Left kidney (tissue), 8 donors: ENCODE measurements at places on chromosomes 4 and X. TPM values are rescaled to one million over a fixed set of nuclear protein-coding genes. Genes with fewer than 3 reads are reported as not detected.

DNA sequence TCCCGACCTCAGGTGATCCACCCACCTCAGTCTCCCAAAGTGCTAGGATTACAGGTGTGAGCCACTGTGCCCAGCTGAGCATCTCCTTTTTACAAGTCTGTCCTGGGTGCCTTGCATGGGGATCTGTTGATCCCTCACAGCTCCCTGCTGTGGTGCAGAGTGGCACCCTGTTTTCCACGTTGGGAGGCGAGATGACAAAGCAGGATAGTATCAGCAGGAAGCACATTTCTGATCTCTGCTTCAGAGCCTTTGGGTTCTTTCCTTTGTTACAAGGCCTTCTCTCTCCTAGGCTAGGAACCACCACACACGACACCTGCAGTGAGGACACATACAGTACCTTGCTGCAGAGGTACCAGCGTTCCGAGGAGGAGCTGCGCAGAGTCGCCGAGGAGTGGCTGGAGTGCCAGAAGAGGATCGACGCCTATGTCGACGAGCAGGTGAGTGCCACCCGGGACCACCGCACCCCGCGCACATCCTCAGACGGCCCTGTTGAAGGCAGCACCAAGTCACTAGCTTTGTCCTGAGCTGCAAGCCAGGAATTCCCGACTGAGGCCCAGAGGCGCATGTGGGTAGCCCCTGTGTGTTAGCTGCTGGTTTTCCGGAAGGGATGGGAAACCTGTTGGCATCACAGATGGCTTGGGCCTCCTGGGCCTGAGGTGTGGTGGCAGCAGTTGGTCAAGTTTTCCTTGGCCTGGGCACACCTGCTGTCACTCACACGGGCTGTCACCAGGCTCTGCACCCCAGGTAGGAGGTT lies 109.6 kb downstream of the TNIP2 start:
- no peak for DNase-seq

DNA sequence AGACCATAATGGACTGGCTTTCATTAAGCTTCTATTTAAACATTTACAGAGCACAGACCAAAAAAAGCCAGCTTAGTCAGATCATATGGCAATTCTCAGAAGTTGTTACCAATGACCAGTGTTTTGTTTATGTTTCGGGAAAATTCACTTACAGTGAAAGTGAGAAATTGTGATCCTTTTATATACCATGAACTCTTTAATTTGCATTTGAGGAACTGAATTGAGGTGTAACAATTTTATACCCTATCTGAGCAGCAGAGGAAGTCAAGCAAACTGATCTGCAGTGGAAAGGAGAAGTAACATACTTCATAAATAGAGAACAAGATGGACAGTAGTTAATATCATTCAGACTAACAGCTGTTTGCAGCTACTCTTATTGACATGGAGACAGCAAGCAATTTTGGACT lies 97.1 kb downstream of the TMA16 start:
- DNase-seq, result no peak

DNA sequence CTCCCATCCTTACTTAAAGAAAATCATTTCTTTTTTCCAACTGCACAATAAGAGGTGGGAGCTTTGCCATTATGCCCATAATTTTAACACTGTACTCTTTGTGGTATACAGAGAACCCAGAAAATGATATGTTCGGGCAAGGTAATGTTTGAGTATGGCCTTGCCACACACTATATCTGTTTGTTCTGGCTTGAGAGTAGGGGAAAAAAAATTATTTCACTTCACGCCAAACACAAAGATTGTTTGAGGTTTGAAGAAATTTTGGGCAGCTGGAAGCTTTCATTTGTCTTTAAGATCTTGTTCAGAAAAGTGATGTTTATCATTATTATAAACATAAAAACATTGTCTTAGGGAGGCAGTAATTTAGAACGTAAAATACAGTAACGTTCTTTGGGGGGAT lies 115.4 kb upstream of the NAP1L5 start:
- DNase-seq, result no peak

GRCh38 chrX:55908661-55909212 lies 191.2 kb downstream of the RRAGB start:
- peak; percentile 26 for DNase-seq

GRCh38 chr4:12211636-12212035 lies 782.9 kb upstream of the HS3ST1 start:
- no peak for DNase-seq

- peak; percentile 49 for DNase-seq
Observed at GRCh38 chr4:146981651-146982050, 36.0 kb upstream of the TTC29 start.

DNA sequence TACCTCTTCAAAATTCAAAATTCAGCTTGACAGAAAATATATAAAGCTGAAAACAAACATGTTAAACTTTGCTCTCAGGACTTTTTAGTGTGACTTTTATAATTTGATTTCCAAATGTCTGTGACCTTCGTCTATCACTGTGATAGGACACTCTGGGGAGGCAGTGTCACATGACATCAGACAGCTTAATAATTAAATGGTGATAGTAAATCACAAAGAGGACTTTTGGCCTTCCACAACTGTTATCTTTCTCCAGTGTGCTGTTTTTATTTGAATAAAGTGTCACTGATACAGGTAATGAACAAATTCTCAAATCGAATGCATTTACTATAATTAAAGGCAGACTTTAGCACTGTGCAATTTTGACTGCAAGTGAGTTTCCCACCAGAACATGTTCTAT lies 83.1 kb downstream of the MID1 start:
- no peak for DNase-seq

DNA sequence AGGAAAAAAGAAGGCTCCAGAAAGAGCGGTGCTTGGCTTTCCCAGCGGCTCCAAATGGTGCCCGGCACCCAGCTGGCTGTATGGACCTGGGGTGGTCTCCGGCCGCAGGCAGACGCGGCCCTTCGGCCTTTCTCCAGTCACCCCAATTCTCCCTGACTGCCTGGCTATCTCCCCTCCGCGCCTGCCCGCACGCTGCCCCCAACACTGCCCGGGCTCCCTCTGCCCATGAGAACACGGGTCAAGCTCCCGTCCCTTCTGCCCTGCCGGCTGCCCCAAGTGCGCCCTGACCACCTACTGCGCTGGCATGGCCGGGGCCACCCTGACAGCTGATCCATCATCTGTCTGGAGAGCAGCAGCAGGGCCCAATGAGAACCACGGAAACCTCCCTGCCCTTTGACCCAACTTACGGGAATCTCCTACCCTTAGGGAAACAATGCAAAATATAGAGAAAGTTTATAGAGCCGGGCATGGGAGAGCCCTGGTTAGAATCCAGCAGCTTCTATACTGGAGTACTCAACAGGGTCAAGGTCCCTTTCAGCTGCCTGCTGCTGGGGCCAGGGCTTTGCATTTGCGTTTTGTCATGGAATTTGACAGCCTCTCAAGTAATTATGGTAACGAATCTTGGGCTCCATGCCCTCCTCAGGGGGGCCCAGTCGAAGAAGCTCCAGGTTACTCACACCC lies 1.2 kb upstream of the FAM3A start:
- DNase-seq, result no peak

DNA sequence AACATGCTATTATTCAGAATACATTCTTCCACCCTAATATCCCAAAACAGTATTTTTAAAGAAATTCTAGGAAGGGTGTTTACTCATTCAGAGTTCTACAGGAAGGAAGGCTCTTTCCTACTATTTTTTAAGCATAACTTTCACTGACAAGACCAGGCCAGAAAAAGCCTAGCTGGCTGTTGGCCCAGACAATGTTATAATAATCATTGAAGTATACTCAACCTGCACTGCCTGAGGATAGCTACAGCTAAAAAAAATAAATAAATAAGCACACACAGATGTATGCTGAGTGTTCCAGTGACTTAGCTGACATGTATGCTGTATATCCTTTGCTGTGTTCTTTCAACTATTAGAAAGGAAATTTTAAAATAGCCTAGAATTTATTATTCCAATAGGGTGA lies 145.8 kb upstream of the SPRY1 start:
- DNase-seq, result no peak

- no peak for DNase-seq
Observed at GRCh38 chrX:88612870-88613329, 134.1 kb upstream of the CPXCR1 start.

DNA sequence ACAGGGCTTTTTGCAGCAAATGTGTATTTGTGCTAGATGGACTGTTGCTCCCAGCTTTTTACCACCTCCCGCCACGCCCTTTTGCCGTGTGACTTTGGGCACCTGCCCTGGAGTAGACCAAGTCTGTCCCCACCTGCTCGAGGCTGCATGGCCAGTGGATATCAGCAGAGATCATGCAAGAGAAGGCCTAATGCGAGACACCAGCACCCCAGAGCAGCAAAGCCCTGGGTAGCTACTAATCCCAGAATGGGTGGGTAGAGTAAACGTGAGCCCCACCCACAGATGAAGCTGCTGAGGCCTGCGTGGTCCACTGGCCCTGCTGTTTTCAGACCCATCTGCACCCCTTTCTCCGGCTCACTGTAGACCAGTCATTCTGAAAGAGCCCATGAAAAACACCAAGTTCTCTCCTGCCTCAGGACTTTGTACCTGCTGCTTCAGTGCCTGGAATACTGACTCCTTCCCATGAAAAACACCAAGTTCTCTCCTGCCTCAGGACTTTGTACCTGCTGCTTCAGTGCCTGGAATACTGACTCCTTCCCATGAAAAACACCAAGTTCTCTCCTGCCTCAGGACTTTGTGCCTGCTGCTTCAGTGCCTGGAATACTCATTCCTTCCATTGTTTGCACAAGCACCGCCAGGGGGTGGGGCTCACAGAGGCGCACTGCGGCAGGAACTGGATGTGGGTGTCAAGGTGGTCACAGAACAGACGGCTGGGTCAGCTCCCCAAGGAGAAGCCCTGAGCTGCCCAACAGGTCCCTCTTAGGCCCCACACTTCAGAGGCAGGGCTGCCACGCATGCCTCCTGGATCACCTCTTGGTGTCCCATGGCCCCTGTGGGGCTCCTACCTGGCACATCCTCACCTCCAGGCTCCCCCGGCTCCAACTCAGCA lies 5.1 kb upstream of the TNIP2 start:
- DNase-seq, result no peak

Gene TSPAN6
- 173 TPM for polyA plus RNA-seq

DNA sequence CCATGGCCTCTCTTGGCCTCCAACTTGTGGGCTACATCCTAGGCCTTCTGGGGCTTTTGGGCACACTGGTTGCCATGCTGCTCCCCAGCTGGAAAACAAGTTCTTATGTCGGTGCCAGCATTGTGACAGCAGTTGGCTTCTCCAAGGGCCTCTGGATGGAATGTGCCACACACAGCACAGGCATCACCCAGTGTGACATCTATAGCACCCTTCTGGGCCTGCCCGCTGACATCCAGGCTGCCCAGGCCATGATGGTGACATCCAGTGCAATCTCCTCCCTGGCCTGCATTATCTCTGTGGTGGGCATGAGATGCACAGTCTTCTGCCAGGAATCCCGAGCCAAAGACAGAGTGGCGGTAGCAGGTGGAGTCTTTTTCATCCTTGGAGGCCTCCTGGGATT lies 8.0 kb downstream of the CLDN2 start:
- no peak for DNase-seq

Gene IL2RG
- polyA plus RNA-seq, result 0.93 TPM

Gene DNAAF6
- 0.08 TPM for polyA plus RNA-seq

DNA sequence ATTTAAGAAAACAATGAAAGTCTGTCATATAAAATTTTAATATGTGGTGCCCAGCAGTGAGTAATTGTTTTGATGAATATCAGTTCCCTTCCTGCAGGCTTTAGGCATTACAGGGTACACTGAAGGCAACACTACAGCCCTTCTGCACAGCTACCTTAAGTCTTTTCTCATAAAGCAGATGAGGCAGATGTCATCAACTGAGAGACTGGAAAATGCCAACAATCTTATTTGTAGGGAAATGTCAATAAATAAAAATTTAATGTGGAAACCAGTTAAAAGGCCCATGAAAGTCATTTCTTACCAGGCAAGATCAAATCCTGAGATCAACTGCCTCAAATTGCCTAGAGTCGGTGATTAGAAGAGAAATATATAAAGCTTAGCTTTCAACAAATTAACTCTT lies 193.4 kb upstream of the NWD2 start:
- no peak for DNase-seq

DNA sequence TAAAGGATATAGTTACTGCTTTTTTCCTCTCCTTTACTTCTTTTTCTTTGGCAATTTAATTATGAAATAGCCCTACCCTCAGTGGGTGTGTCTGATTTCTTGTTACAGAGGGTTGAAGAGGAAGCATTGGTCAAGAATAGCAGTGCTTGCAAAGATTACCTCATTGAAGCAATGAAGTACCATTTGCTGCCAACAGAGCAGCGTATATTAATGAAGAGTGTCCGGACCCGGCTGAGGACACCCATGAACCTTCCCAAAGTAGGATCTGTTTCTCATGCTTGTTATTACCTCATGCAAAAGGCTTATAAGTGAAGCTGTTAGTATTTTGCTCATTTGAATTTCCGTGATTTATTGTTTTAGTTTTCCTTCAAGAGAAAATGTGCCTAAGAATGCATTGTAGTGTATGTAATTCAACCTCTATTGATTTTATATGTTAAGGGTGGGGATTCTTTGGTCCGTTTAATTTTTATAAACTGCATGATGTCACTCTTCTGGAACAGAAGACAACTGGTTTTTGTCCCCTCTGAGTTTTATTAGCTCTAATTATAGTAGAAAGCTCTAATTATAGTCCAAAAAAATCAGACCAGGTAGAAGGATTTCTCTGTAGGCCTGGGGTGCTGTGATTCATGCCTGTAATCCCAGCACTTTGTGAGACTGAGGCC lies 27.9 kb upstream of the MSMO1 start:
- no peak for DNase-seq

DNA sequence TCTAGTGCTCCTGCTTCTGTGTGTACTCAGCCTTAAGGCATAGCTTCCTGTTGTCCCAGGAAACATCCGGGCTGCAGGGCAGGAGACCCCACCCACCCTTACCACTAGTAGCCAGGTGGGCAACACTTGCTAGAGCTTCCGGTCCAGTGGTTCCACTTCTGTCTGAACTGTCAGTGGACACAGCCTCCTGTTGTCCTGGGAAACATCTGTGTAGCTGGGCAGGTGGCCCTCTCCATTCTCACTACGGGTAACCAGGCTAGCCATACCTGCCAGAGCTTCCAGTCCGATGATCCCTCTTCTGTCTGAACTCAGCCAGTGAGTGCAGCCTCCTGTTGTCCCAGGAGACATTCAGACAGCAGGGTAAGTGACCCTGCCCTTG lies 372.2 kb downstream of the INPP4B start:
- DNase-seq, result no peak

GRCh38 chrX:77453190-77453589 lies 6.0 kb downstream of the FGF16 start:
- no peak for DNase-seq

DNA sequence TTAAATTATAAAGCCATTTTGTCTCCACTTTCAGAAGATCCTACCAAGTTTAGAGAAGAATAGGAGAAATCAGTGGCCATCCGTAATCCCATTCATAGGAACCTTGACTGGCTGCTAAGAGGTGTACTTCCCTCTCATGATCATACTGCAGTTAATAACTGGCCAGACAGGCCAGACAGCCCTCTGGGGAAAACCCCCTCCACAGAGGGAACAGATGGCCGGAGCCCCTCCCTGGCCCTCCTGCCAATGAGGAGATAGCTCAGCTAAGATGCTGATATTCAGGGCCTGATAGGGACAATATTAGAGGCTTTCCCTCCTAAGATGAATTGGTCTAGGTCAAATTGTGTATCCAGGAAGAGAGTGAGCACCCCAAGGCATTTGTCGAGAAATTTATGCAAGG lies 200.0 kb upstream of the MAOA start:
- DNase-seq, result no peak
